ENCODE measurements at places on chromosomes 7 and 10.
A peak's percentile ranks its signal among the peaks of the same experiment; 100 is the strongest.

DNA sequence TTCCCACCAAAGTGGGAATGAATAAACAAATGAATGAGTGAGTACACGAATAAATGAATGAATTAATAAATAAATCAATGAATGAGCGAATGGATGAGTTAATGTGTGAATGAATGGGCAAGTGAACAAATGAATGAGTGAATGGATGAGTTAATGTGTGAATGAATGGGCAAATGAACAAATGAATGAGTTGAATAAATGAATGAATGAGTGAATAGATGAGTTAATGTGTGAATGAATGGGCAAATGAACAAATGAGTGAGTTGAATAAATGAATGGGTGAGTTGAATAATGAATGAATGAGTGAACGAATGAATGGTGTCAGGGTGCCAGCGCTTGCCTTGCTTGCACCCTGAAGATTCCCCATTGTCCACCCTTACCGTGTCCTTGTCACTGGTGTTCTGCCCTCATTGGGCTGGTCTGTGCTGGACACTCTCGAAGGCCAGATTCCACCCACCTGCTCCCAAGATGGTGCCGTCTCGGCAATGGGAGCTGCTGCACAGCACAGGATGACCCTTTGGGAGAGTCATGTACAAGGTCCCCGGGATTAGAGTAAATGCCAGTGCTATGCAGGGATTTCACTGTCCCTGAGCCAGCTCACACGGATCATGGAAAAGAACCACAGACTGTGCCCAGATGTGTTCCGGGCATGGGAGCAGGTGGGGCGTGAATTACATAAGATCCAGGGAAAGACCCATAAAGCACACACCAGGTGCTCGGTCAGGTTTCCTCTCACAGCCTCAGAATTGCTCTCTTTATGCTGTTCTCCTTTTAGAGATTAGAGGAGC, 83.2 kb downstream of the CAMK1D start:
- peak; percentile 11 for DNase-seq

- DNase-seq = no peak
Measured at GRCh38 chr7:71235253-71235652, 103.3 kb downstream of the GALNT17 start.

GRCh38 chr10:12235796-12236195, 39.8 kb downstream of the CDC123 start:
- no peak for DNase-seq

- DNase-seq = no peak
Measured at GRCh38 chr7:117863618-117864017, 9.6 kb downstream of the CTTNBP2 start.

DNA sequence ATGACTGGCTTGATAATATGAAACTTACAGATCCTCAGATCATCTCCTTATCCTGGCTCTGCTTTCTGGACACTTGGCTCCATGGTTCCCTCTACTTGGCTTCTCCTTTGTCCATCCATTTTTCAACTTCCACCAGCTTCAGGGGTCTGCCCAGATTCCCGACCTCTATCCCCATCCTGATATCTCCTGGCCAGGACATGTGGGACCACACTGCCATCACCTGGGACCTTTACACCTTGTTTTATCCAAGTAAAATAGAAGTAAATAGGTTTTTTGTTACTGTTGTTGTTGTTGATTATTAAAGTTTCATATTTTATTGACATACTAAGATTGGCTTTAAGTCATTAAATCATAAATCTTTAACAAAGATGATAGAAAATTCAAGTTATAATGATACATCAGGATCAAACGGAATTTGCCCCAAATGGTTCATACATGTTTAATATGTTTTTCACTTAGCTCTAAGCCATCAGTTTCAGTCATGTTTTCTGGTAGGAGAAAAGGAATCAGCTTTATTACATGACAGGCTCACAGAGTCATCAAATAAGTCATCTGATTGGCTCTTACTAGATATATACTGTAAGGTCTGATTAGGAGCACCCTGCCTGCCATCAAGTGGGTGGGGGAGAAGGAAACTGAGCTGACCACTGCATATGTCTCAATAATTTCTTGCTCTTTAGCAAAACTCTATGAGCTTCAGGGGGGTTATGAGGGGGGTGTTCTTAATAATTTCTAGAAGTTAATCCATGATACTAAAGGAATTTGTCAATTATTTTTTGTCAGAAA, 111.5 kb upstream of the AHR start:
- no peak for DNase-seq

DNA sequence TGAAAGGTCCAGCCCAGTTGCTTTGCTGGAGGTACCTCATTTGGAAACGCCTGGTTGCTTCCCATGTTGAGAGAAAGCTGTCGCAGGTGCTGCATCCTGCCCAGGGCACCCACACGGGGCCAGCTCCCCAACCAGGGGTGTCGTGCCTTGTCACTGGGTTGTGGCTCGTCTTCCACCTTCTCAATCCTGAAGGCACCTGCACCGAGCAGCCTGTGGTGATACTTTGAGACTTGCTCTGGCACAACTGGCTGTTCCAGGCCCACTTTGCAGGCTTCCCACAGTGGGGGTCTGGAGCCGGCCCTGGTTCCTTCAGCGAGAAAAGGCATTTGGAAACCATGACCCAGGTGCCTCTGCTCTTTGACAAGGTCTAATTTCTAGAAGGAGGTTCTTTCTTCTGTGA, 197.3 kb upstream of the PPP2R2D start:
- no peak for DNase-seq

DNA sequence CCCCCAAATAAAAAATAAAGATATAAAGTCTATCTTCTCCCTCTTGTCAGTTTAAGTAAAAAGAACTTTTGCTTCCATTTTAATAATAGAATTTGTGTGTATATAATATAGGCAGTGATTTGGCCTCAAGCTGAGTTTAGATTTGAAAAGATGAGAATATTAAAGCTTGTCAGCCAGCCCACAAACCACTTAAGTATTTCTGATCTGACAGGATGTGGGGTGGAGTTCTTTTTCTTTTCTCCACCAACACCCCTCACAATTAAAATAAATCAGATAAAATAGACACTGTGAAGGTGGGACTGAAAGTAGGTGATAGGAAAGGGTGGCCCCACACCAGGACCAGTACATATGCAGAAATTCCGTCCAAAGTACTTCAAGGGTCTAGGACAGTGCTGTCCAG, 714.1 kb downstream of the AUTS2 start:
- no peak for DNase-seq

GRCh38 chr7:98555403-98555802, 61.7 kb upstream of the NPTX2 start:
- no peak for DNase-seq

GRCh38 chr7:20509892-20510572, 105.4 kb upstream of the ABCB5 start:
- DNase-seq = no peak

DNA sequence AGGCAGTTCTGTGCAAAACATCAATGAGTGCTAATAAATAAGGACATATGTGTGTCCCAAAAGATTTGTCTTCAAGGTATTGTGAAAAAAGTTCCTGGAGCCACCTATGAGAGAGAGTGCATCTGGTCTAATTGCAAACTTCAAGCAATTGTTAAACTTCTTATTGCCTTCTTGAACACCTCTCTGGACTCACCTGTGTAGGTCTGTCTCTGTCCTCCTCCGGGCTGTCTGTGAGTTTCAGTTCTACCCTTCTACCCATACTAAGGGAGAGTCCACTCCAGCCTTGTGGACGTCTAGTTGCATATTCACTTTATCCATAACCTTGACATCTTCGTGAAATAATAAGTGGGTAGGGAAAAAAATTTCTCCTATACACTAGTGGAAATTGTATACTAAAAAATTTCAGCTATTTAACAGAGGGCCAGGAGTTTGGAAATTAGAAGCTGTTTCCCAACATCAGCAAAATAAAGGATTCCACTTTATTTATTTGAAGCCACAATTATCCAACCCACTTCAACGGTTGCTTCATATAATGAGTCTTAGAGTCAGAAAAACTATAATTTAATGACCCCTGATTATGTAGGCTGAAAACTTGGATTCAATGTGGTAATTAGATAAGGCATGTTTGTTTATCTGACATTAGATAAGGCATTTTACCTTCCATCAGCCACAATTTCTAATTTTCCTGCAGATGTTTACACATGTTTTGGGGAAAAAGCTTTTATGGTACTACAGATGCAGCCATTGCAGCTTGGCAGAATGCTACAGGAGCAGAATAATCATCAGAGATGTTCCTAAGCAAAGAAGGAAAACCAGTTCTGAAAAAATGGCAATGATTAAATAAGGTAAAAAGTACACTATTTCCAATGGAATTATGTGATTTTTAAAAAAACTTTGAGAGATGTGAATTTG, 150.8 kb upstream of the FAM3C start:
- DNase-seq = no peak

DNA sequence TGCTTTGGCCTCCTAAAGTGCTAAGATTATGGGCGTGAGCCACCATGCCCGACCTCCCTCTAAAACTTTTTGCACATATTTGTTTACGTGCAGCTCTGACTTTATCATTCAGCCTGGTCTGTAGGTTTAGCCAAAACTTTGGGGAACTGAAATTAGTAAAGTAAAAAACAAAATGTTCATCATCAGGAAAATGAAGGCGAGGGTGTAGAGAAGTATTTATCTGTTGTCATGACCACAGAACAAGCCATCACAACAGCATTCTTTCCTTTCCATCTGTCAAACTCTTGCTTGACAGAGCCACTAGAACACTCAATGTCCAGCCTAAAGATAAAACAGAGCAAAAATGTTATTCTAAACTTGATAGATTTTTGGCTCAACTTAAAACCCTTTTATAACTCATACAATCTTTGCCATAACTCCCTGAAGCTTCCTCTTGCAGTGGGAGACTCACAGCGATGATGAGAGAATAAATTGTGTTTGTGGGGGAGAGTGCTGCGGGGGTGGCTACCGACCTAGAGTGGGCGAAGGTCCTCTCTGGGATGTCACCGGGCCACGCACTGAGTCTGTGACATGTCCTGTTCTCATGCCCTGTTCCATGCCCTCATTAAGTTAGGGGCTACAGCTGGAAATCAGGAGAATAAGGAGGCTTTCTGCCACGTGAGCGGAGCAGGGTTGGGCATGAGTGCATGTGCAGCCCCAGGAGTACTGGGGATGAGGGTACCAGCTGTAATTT, 58.6 kb upstream of the MKRN1 start:
- no peak for DNase-seq

- peak; percentile 11 for DNase-seq
Measured at GRCh38 chr7:44156453-44157010, 15.4 kb upstream of the MYL7 start.

DNA sequence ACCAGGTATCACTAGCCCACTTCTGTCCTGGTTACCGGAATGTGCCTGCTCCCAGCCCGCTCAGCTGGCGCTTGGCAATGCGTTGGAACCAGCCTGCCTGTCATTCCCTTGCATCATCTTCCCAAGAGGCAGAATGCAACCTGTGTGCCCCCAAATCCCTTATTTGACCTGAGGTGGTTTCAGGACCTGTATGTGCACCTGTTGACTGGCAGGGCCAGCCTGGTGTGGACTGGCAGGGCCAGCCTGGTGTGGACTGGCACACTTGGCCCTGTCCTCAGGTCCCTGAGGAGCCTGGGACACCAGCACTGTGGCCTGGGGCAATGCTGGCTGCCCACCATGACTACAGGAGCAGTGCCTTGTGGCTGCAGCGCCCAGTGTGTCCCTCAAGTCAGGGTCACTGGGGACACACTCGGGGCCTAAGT, 38.2 kb downstream of the ZNF467 start:
- DNase-seq = no peak

GRCh38 chr10:94411304-94411703, 9.0 kb downstream of the TBC1D12 start:
- no peak for DNase-seq

DNA sequence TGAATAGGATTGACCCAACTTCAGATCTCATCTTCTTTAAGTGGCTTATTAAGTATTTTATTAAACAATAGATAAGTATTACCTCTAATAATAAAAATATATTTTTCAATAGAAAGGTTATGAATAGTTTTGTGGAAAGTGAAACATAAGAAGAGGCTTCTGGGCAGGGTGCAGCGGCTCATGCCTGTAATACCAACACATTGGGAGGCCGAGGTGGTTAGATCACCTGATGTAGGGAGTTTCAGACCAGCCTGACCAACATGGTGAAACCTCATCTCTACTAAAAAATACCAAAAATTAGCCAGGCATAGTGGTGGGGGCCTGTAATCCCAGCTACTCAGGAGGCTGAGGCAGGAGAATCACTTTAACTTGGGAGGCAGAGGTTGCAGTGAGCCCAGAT, 26.5 kb downstream of the GPR85 start:
- DNase-seq = no peak

DNA sequence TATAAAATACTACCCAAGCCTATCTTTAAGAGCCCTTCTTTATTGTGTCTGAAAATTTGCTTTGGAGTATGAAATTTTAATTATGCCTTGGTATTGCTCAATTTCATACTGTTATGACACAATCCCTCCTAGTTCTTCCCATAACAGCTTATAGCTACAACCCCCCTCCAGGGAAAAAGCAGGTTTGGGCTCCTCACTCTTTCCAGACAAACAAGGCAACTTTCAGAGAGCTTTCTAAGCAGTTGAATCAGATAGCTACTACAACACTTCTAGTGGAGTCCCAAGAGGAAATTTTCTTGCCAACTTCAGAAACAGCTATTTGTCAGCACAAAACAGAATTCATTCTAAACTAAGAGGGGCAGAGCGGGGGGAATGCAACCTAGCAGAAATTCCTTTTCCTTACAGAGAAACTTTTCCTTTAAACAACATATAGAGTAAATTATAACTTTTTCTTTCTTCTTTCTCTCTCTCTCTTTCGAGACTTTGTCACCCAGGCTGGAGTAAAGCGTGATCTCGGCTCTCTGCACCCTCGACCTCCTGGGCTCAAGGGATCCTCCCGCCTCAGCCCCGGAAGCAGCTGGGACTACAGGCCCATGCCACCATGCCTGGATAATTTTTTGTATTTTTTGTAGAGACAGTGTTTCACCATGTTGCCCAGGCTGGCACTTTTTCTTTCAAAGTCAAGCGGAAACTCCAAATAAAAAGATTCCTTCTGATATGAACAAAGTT, 26.0 kb upstream of the JMJD1C start:
- DNase-seq = no peak

DNA sequence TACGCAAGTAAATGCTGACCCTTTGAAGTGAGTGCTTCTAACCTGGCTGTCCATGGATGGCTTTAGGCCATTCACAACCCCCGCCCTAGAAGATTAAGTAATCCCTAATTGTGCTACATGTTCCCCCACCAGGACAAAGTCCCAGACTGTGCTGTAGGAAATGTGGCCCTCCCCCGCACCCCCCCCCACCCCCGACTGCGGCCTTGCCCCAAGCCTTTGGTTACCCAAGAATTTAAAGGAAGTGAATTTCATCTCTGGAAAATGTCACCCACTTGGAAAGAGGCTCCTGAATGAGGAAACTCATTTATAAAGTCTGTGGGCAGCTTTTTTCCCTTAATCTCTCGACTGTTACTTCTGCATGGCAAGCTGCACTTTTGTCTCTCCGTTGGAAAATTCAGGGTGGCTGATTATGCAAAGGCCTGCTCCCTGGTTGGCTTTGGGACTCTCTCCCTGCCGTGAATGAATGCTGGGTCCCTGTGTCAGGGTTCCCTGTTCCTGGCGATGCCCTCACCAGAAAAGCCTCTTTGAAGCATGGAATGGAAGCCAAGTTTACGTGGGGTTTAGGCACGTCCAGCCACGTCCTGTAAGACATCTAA, 31.4 kb upstream of the AQP1 start:
- DNase-seq = no peak

DNA sequence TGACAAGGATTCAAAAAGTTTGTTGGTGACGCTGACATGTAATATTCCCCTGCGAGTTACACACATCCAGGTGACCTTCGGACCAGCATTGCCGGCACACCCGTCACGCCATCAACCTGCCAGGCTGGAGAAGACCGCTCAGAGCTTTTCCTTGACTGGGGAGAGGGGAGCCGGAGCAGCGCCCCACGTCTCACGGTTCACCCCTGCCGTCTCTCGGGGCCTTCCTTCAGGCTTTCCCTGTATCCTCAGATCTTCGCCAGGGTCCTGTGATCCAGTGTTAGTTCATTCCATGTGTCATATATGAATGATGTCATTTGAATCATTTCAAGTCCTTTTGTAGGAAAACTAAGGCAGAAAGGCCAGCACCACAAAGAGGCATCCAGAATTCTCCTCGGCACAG, 127.8 kb downstream of the MGMT start:
- DNase-seq = no peak
